ENCODE measurements at places on chromosomes 1 and 21. TPM values are rescaled to one million over a fixed set of nuclear protein-coding genes. Genes with fewer than 3 reads are reported as not detected.

- no peak overlapping the region for H3K27ac ChIP-seq
- no peaks in the 10 kb centered on the region for H3K4me1 ChIP-seq
- H3K4me3 ChIP-seq = no peak overlapping the region
- no peaks in the 10 kb centered on the region for H3K27me3 ChIP-seq
- H3K36me3 ChIP-seq = no peaks in the 10 kb centered on the region
- no peak for DNase-seq
These were observed 387.8 kb upstream of the PKN2 start for GRCh38 chr1:88296227-88296626.

- H3K27me3 ChIP-seq = no peaks in the 10 kb centered on the region
- no peak overlapping the region for H3K4me3 ChIP-seq
- DNase-seq = no peak
- H3K4me1 ChIP-seq = peaks cover 8% of the 10 kb centered on the region
- H3K36me3 ChIP-seq = peaks cover 19% of the 10 kb centered on the region
These were observed 81.3 kb downstream of the SASS6 start for GRCh38 chr1:100051401-100051800.

ACTL8 gene
- total RNA-seq = not detected

RNU1-3 gene
- 4,743 TPM for total RNA-seq

GRCh38 chr21:38683222-38683621, 122.5 kb upstream of the ETS2 start:
- H3K4me3 ChIP-seq = no peak overlapping the region
- H3K27me3 ChIP-seq = no peaks in the 10 kb centered on the region
- no peaks in the 10 kb centered on the region for H3K36me3 ChIP-seq
- no peak for DNase-seq
- H3K4me1 ChIP-seq = no peaks in the 10 kb centered on the region
- H3K27ac ChIP-seq = no peak overlapping the region

DNA sequence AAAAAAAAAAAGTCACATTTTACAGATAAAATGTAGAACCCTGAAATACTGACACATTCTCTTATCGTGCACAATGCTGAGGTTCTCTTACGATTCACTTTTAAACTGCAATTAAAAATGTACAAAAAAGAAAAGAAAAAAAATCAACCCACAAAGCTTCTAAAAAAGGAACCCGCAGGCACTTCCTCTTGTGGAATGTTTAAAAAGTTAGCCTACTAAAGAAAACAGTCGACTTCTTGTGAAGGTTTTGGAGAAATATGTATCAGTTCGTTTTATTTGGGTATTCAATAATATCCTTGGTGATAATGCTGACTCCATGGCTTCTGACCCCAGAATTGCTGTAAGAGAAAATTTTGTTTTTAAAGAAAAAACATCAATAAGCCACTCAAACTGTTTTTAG, 10.2 kb downstream of the HNRNPU start:
- DNase-seq = no peak
- peak overlapping the region; percentile 27 for H3K27ac ChIP-seq
- H3K36me3 ChIP-seq = peaks cover 79% of the 10 kb centered on the region
- H3K4me3 ChIP-seq = no peak overlapping the region
- peaks cover 16% of the 10 kb centered on the region for H3K4me1 ChIP-seq
- H3K27me3 ChIP-seq = no peaks in the 10 kb centered on the region

DNA sequence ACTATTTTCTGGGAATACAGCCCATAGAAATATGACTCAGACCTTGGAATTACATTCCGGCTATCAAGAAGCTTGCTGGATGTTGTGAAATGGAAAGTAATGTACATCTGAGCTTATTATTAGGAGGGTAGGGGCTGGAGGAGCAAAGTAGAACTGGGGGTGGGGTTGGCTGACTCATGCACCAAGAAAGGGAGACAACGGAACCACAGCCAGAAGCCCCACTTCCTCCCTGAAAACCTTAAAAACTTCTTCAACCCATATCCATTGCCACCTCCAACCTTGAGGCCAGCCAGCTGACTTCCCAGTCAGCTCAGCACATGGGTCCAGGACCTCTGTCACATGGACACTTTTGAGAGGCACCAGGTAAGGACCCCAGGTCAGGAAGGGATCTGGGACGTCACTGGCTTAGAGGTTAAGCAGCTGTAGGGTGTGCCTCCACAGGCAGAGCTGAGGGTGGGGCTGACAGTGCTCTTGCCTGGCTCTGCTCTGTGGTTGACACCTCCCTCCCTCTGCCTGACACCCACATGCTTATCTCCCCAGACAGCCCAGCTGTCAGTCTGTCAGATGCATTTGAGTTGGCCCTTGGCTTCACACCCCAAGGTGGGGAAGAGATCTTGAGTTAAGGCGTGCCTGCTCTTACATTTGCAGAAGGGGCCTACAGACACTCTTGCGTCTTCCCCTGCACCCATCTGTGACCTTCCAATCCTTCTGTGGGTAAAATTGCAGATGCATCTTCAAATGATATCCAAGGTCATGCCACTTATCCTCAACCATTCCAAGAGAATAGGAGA, 5.7 kb upstream of the ZNF683 start:
- peaks cover 70% of the 10 kb centered on the region for H3K4me1 ChIP-seq
- DNase-seq = peak; percentile 89
- H3K27me3 ChIP-seq = no peaks in the 10 kb centered on the region

DNA sequence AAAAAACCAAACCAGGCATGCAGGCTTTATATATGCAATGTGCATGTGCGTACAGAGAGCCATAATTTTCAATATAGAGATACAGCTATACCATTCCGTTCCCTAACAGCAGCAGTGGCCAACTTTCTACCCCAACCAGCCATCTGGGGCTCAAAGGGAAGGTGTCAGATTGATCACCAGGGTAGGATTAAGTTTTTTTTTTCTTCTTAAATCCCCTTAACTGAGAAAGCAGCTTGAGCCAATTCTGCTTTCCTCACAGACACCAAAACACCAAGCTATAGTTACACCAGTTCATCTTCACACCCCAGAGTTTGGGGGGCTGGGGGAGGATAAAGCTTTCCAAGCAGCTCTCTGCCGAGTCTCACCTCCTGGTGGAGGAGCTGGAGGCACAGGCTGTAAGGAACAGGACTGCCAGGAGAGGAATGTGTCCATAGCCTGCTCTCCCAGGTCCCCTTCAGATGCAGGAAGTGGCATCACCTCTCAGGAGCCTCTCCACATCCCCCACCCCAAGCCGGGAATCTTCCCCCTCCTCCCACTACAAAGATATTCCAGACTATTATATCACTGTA, 87.9 kb downstream of the SSBP3 start:
- H3K4me3 ChIP-seq = no peak overlapping the region

DNA sequence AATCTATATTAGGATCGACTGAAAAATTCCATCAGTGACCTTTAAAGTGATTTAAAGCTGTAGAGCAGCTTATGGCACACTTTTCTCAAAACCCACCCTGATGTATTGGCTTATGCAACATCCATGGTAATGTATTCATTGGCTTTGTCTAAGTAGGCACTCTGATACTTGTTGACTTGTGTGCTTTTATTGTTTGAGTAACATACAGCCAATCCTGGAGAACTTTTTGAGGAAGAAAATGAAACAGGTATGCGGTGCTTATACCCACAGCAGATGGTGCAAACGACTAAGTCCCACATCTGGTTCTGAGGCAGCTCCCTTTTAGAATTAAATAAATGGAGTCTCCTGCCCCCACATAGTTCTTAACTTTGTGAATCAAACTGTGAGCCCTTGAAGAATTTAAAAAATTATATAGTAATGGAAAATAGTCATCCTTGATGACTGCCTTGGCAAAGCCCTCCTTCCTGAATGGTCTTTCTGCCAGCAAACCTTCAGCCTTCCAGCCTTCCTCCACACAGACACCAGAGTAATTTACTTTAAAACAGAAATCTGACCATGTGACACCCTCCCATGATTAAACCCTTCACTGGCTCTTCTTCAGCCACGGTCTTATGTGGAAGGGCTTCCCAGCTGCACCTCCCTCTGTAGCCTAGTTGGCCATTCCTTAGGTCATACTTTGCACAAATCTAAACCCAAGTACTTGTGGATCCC, 116.0 kb downstream of the BCAR3 start:
- H3K36me3 ChIP-seq = no peaks in the 10 kb centered on the region
- H3K27ac ChIP-seq = no peak overlapping the region
- H3K27me3 ChIP-seq = no peaks in the 10 kb centered on the region
- DNase-seq = no peak

- peaks cover 18% of the 10 kb centered on the region for H3K27me3 ChIP-seq
- no peak overlapping the region for H3K27ac ChIP-seq
- H3K36me3 ChIP-seq = no peaks in the 10 kb centered on the region
- DNase-seq = peak; percentile 35
- H3K4me3 ChIP-seq = no peak overlapping the region
- peaks cover 8% of the 10 kb centered on the region for H3K4me1 ChIP-seq
These were observed 123.8 kb downstream of the PCBP3 start for GRCh38 chr21:45767071-45768006.

- no peak overlapping the region for H3K27ac ChIP-seq
- H3K27me3 ChIP-seq = peaks cover 8% of the 10 kb centered on the region
- H3K4me1 ChIP-seq = no peaks in the 10 kb centered on the region
- no peak for DNase-seq
These were observed 53.1 kb upstream of the CYP2J2 start for GRCh38 chr1:59979666-59980065.
